HS-5 (cell line): ENCODE measurements at places on chromosomes 5 and 9.

DNA sequence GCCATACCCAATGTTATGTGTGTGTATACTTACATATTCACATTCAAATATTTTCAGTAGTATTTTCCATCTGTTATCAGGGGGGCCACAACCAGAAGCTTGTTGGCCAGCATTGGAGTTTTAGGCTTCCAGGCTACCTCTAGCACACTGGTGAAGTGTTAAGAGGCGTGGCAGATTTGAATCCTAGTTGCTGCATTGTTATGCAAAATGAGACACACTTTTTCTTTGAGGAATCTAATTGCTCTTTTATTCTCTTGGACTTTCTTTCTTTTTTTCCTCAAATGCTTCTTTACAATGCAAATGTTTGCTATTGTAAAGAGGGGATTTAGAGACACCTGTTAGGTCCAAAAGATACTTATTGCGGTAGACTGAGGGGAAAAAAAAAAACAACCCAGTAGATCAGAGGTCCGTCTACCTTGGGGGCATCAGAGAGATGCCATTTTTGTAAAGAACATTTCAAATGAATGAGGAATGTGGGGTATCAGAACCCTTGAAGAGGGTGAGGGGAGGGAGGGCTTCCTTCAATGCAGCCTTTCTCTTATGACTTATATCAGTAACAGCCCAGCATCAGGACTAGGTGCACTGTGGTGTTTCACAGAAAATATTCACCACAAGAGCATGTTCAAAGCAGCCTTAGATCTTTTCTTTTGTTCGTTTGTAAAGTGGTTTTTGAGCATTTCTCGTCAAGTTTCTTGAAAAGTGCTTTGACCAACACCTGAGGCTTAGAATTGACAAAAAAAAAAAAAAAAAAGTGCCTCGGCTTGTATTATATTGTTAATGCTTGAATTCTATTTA, 3.8 kb downstream of the SMARCA2 start:
- no peak for DNase-seq

GRCh38 chr9:127123064-127123890, 842 bp upstream of the ANGPTL2 start:
- DNase-seq: no peak

GRCh38 chr5:40171971-40172370, 507.7 kb upstream of the PTGER4 start:
- DNase-seq: peak; percentile 64

GRCh38 chr5:6326776-6327175, 51.6 kb downstream of the MED10 start:
- no peak for DNase-seq

DNA sequence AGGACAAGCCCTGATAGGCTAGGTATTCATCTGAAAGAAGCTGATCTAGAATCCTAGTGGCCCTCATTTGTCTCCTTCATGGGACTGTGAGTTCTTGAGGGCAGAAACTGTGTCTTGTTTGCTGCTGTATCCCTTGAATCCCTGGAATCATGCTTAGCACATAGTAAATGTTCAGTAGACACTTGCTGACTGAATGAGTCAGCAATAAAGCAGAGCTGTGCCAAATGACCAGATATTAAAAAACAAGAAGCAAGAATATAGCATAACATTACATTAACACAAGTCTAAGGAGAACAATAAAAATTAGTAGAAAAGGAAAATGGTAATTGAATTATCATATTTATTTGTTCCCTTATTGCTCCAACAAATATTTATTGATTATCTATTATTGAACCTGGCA, 420.5 kb downstream of the ZSWIM6 start:
- DNase-seq: no peak

- no peak for DNase-seq
Measured at GRCh38 chr9:76717176-76717575, 47.1 kb upstream of the PCA3 start.

DNA sequence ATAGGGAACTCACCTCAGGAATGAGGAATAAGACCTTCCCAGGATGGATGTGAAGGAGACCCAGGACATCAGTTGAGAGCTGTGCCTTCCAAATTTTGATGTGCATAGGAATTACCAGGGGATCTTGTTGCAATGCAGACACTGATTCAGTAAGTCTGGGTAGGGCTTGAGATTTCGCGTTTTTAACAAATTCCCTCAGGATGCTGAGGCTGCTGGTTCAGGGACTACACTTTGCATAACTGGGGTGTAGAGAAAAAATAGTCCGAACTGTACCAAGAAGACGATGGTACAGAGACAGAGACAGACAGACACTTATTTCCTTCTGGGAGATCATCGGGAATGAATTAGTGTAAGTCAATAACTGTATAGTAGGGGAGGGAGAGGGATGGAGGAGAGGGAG, 82.3 kb upstream of the FREM1 start:
- no peak for DNase-seq

GRCh38 chr5:33363537-33363936, 77.2 kb upstream of the TARS1 start:
- no peak for DNase-seq

DNA sequence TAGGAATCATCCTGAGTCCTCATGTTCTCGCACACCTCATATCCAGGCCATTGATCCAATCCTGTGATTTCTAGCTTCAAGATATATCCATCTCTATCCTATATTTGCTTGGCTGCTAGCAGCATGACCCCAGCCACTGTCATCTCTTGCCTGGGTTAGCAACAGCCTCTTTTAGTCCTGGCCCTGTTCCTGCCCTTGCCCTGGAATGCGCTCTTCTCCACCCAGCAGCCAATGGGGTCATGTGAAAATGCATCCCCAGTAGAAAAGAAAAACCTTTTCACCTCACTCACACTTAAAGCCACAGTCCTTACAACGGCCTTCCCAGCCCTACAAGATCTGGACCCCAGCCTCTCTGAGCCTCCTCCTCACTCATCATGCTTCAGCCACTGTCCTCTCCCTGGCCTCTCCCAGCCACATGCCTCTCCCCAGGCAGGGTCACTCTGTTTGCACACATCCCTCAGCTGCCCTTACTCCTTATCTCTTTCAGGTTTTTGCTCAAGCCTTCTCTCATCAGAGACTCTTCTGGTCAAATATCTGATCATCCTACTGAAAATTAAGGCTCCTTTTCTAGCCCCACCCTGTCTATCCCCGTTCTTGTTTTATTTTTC, 34.3 kb upstream of the NR3C1 start:
- DNase-seq: no peak

DNA sequence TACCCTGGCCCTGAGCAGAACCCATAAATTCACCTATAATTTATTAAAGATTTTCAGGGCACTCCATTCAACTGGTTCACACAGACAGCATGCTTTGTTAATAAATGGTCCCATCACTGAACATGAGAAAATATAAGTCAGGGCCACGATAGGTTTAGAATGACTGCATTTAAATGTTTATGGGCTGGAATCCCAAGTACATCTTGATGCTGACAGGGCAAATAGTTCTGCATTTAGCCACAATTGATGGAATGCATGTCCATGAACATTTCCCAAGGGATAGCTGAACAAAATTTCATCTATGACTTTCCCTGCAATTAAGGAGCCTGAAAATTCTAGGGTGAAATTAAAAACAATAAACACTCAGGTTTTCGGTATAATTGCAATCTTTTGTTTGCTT, 124.5 kb downstream of the CAAP1 start:
- DNase-seq: no peak

DNA sequence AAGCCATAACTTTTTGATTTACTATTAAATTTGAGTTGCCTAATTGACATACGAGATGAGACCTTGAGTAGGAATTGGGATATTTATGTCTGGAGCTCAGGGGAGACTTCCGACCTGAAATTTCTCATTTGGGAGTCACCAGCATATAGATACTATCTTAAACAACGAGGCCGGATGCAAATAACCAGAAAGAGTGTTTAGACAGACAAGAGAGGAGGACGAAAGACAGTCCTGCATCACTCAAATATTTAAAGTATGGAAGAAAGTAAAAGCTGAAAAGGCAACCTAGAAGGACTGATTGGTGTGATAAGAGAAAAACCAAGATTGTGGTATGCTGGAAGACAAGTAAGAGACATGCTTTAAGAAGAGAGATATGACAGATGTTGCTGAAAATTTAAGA, 675.0 kb upstream of the NUDT12 start:
- no peak for DNase-seq

- no peak for DNase-seq
Measured at GRCh38 chr9:126204708-126205225, 121.9 kb upstream of the MVB12B start.

- peak; percentile 32 for DNase-seq
Measured at GRCh38 chr5:74916831-74917710, 50.9 kb upstream of the FAM169A start.

DNA sequence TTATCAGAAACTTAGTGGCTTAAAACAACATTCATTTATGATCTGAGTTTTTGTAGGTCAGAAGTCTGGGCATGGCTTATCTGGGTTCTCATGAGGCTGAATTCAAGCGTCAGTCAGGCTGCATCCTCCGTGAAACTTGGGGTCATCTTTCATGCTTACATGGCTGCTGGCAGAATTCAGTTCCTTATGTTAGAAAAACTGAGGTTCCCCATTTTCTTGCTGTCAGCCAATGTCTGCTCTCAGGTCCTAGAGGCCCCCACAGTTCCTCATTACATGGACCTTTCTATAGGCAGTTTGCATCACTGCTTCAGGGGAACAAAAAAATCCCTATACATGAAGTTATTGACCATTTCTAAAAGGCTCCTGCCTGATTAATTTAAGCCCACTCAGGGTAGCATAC, 83.8 kb upstream of the NMUR2 start:
- no peak for DNase-seq

GRCh38 chr9:130918826-130919558, 20.1 kb downstream of the FIBCD1 start:
- no peak for DNase-seq

GRCh38 chr9:98781588-98782383, 14.6 kb downstream of the ANKS6 start:
- DNase-seq: no peak

- DNase-seq: no peak
Measured at GRCh38 chr9:127943731-127944144, 6.1 kb upstream of the DPM2 start.

- DNase-seq: no peak
Measured at GRCh38 chr9:99231711-99232110, 9.6 kb downstream of the SEC61B start.

DNA sequence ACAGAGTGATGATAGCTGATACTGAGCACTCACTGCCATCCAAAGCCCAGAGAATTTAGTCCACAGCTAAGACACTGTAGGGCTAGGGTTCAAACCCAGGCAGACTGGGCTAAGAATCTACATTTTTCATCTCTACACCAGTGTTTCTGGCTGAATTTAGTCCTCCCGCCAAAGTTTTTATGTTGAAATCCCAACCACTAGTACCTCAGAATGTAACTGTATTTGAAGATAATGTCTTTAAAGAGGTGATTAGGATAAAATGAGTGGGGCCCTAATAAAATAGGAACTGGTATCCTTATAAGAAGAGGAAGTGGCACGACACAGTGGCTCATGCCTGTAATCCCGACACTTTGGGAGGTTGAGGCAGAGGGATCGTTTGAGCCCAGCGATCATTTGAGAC, 4.3 kb downstream of the GNA14 start:
- no peak for DNase-seq

GRCh38 chr9:112249277-112249676, 74.2 kb upstream of the SUSD1 start:
- peak; percentile 15 for DNase-seq

- no peak for DNase-seq
Measured at GRCh38 chr9:16282216-16282615, 588.3 kb downstream of the BNC2 start.

GRCh38 chr5:55520117-55520839, 14.5 kb downstream of the PLPP1 start:
- no peak for DNase-seq

- DNase-seq: no peak
Measured at GRCh38 chr9:33858423-33858822, 41.5 kb downstream of the UBE2R2 start.

GRCh38 chr5:80357671-80358070, 37.9 kb downstream of the SPZ1 start:
- no peak for DNase-seq

DNA sequence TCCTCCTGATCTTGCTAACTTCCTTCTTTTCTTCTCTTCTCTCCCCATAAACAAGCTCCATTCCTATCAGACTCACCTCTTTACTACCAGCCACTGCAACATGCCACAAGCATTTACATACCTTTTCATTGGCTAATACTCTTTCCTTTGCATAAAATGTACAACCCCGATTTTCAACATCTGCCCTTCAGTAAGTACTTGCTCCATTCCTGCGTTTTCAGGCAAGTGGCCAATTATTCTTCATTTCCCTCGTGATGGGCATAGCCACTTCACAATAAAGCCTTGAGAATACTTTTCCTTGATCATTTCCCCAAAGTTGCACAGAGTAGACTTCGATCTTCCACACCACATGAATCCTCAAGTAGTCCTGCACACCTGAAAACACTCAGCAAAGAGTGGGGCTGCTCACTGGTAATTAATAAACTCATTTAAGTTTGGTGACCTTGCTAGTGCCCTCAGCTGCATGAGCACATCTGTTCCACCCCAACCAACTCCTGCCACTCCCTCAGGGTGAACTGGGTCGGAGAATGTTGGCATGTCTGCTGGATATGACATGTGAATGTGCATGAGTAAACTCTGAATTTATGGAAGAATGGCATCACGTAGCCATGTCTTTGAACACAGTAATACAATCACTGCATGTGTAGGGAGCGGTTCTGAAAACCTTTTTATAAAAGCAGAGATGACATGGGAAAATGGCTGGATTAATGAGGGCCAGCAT, 535.8 kb downstream of the SEMA5A start:
- DNase-seq: no peak

- peak; percentile 31 for DNase-seq
Measured at GRCh38 chr9:76302947-76303550, 91.2 kb downstream of the RFK start.

DNA sequence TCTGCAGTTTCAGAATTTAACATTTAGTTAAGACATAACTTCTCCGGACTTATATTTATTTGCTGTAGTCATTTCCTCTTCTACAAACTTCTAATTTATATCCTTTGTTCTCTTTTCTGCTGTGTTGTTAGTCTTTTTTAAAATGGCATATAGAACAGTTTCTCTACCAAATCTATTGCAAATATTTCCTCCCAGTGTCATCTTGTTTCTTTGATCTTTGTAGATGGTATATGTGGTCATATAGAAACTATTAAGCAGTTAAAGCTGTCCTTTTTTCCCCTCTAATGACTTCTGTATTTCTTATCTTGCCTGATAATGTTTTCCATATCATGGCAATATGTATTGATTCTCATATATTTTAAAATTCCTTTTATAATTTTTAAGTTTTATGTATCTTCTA, 264.5 kb downstream of the MCTP1 start:
- DNase-seq: no peak

DNA sequence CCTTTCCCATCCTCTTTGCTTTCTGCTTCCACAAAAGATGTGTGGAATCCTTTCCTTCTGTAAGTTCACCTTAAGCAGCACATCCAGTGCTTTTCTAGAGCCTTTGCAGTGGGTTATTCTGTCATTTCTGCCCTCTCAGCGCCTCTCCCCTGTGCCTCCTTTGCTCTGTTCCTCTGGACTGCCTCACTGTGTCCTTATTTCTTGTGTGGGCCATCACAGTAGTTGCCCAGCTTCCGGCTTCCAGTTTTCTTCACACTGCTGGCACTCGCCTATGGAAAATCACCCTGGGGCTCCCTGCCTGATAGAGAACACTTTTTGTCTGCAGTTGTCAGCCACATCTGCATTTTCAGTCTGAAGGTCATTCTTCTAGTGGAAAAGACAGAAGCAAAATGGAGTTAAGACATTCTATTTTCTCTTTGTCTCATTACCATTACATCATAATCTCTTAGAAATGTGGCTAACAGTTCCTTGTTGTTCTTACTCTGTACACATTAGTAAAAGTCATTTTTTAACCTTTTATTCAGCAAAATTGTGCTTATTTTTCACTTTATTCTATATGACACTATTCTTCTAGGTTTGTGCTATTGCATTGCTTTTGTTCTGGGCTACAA, 64.1 kb upstream of the ZNF608 start:
- DNase-seq: no peak
